ENCODE measurements at places on chromosomes 2 and 18.

- no peak for DNase-seq
These were observed 87.4 kb downstream of the STK39 start for GRCh38 chr2:168159754-168160585.

DNA sequence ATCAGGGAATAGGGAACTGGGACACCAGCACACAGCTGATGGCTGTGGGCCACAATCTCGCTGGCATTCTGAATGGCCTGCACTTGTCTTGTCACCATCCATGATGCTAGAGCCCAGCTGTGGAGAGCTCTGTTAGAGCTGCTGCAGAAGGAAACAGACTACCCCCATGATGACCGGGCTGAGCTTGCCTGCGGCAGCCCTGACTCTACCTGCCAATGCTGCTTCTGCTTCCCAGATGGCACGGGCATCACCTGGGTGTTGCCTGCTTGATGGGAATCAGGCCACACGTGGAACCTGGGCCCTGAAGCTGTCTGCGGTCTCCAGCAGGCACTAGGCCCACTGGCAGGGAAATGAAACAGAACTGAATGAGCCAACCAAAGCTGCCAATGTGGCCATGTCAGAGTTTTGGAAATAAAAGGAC lies 11.2 kb upstream of the DAW1 start:
- no peak for DNase-seq

DNA sequence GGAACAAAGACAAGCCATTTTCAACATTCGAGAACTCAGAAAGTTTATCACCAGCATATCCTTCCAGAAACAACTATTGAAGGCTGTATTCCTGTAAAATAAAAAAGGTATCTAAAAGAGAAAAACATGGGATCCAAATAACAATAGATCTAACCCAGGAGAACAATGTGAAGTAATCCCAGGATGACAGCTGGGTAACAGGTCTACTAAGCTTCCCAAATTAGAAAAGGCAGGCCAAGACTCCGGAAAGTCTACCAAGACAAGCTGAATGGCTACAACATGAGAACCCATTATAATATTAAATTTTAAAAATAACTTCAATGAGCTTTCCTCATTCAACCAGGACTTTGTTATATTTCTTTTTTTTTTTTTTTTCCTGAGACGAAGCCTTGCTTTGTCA lies 6.5 kb downstream of the PIAS2 start:
- no peak for DNase-seq

DNA sequence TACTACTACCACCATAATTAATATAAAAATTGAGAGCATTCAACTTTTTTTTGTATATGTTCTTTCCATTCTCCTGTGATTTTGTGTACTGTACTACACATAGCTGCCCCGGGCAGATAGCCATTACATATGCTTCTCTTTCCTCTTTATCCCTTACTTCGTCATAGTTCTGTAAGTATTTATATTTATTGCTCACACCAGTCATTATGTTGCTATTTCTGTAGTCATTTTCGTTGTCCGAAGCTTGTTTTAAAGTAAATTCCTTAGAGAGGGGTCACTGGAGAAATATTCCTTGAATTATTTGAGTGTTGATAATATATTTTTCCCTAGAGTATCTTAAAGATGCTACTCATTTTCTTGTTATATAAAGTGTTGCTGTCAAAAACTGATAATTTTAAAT lies 144.0 kb downstream of the CLIP4 start:
- no peak for DNase-seq

All from NCI-H1048 (cell line).